ENCODE measurements at places on chromosomes 16 and 17. TPM values are rescaled to one million over a fixed set of nuclear protein-coding genes. Genes with fewer than 3 reads are reported as not detected.

EFCAB13 gene
- 0.63 TPM for polyA plus RNA-seq

ELMO3 gene
- 21.0 TPM for polyA plus RNA-seq

DNA sequence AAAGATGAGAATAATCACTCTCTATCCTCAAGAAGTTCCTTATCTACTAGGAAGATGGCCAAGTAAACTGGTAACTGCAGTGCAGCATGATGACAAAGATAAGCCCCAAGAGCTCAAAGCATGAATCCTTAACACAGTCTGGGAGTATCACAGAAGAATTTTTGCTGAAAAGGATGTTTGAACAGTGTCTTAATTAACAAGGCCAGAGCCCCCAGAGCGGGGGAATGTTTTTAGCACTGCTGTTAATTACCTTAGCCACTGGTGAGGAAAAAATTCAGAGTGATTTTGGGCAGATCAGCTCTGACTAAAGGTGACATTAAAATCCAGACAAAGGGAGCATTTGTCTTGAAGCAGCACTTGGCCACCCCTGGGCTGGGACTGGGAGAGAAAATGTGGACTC is 30.1 kb downstream of the ADAMTS18 start:
- no peak for DNase-seq

DNA sequence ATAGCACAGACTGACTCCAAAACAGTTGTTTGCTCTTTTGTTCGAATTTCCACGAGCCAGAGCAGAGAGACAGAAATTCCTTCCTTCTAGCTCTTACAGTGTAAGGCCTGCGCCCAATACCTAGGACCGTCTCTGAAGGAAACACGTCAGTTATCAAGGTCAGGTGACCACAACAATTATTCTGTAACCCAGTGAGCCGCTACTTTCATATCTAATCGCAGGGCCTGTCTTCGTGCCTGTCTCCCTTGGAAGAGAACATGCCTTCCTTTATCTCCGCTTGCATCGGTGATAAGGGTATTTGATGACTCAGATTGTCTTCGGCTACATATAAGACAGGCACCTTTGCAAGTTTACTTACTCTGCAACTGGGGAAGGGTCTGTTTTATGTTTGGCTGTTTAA is 288.0 kb downstream of the MAF start:
- no peak for DNase-seq

DNA sequence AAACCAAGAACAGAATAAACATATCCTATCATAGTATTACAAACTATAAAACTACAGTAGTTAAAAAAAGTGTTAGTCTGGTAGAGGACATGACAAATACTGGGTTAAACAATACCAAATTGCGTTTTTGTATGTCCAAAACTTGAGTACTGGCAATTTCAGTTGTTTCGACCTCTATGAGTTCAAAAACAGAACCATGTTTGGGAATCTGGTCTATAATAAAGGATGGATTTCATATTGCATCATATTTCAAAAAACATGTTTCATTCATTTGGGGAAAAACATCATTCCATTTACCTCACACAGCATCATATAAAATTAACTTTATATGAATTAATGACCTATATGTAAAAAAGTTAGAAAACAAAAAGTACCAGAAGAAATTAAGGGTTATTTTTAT is 81.8 kb downstream of the TRIM37 start:
- no peak for DNase-seq

DNA sequence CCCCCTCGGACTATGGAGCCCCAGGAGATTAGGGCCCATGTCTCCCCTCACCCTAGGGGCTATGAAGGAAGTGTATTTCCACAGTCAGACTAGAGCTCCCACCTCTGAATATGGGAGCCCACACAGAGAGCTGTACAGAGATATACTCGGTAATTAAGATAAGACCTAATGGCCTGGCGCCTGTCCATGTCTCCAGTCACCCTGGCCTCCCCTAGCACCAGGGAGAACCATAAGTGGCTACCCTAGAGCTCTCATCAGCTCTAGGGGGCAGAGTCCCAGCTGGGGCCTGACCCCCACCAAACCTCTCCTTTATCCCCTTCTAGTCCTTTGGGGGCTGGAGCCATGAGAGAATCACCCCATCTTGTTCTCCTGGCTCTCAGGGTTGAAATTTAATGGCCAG is 2.4 kb downstream of the TMEM101 start:
- no peak for DNase-seq

DNA sequence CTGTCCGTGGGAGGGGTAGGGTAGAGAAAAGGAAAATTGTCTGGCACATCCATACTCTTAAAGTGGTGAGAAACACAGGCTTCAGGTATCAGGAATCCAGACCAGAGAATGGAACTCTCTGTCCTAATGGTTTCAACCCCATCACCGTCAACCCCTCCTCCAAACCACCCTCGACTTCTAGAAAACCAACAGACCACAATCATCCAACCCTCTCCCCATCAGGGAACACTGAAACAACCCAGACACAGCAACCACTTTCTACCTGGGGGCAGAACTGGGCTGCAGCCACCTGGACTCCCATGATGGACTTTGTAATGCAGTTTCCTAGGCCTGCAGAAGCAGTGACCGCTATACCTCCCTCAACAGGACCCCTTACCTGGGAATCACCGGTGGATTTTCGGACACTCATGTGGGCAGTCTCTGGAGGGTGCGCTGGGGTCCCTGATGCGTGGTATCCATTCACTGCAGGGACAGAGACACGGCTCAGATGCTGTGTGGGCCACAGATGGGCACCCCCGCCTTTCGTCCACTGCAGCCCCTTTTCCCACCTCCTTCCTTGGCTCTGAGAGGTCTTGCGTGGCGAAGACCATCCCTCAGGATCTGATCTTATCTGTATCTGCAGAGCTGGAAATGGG is 64.3 kb upstream of the RCVRN start:
- no peak for DNase-seq

TBC1D3I gene
- 0.03 TPM for polyA plus RNA-seq

DOC2B gene
- polyA plus RNA-seq = not detected

TLCD1 gene
- polyA plus RNA-seq = 12.0 TPM

KRTAP2-1 gene
- polyA plus RNA-seq = not detected

SLC43A2 gene
- polyA plus RNA-seq = 12.7 TPM

- no peak for DNase-seq
These were observed 213.2 kb upstream of the NLRP1 start for GRCh38 chr17:5797447-5798050.

- DNase-seq = no peak
These were observed at the start of gene NTN1 for GRCh38 chr17:9021158-9021991. TSS of gene NTN1 (plus strand) at chr17:9021510. CDS start at chr17:9022374, 864 bp downstream.

DNA sequence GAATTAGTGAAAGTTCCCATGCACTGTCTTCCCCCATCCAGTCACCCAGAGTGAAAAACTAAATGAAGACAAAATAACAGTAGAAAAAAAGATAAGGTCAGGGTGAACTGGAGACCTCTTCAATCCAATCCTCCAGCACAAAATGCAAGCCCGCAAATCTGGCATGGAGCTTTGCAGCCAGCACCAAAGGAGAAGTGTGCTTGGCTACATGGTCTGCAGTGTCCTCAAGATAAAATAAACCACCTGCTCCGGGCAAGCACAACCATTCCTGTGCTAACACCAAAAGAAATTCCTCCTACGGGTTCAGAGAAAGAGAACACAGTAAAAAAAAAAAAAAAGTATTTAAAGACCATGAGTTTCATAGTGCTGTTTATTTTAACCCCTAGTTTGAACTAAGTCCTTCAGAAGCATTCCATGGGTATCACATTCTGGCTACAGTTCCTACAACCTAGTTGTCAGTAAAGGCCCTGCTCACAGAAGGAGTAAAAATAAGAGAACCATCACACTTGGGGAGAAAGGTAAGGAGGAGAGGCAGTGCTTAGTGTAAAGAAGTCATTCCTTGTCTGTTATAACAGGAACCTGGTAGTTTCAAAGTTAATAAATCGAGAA is 109.1 kb downstream of the GAS7 start:
- DNase-seq = no peak

GRCh38 chr17:1312261-1312870 is 32.9 kb downstream of the TRARG1 start:
- DNase-seq = no peak

TBC1D3E gene
- polyA plus RNA-seq = not detected

DNA sequence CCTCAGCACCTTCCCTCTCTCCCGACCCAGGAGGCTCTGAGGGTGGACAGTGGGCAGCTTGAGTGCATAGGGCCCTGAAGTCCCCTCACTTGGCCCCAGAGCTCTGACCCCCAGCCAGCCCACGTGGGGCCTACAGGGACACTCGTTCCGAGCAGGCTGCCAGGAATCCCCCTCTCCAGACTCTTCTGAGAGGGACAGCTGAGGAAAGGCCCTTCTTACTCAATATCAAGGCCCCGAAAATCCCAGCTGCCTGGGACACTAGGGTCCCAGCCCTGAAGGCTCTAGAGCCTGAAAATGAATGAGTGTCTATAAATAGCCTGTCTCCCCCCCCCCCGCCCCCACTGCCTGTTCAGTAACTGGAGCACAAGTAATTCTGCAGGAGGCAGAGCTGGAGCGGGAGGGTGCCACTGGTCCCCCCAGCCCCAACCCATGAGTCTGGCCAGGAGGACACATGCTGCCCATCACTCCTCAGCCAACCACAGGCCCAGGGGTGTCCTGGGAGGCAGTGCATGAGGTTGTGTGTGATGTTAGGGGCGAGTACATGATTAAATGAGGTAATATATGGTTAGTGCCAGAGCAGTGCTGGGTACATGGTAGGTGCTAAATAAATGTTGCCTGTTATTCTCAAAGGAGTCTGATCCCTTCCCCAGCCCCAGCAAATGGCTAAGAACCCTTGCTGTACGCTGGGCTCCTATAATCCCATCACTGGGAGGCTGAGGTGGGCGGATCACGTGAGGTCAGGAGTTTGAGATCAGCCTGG is 11.6 kb downstream of the ADAM11 start:
- no peak for DNase-seq

DNA sequence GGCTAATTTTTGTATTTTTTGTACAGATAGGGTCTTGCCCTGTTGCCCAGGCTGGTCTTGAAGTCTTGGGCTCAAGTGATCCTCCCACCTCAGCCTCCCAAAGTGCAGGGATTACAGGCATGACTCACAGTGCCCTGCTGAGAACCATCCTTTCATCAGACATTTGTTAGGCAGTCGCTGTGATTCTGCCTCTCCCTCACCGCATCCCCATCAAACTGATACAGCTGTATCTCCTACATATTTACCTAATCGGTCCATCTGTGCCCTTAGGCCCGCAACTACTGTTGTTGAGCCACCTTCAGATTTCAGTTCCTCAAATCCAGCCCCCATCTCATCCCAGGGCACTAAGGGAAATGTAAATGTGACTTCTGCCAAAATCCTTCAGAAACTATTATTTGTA is 2.0 kb upstream of the SLC43A2 start:
- DNase-seq = no peak

DNA sequence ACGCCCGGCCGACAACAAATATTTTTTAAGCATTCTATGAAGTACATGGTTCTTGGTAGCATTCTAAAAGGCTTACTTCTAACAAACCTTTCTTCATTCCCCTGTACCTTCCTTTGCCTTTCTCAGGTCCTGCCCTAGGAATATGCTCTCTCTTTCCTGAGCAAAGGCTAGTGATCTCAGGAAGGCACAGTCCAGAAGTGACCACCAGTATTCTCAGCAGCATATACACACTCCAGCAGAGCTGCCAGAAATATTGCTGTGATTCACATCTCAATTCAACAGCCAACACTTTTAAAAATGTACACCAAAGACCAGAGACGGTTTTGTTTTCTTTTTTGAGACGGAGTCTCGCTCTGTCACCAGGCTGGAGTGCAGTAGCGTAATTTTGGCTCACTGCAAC is 41.4 kb upstream of the ANKFY1 start:
- DNase-seq = no peak

- no peak for DNase-seq
These were observed 1.4 kb downstream of the NSMCE1 start for GRCh38 chr16:27267037-27267677.

GPR139 gene
- polyA plus RNA-seq = not detected

CMTM3 gene
- 13.1 TPM for polyA plus RNA-seq

- no peak for DNase-seq
These were observed 356.9 kb downstream of the SLC39A11 start for GRCh38 chr17:72735592-72735991.

CD19 gene
- not detected for polyA plus RNA-seq

CES4A gene
- 6.6 TPM for polyA plus RNA-seq

DNA sequence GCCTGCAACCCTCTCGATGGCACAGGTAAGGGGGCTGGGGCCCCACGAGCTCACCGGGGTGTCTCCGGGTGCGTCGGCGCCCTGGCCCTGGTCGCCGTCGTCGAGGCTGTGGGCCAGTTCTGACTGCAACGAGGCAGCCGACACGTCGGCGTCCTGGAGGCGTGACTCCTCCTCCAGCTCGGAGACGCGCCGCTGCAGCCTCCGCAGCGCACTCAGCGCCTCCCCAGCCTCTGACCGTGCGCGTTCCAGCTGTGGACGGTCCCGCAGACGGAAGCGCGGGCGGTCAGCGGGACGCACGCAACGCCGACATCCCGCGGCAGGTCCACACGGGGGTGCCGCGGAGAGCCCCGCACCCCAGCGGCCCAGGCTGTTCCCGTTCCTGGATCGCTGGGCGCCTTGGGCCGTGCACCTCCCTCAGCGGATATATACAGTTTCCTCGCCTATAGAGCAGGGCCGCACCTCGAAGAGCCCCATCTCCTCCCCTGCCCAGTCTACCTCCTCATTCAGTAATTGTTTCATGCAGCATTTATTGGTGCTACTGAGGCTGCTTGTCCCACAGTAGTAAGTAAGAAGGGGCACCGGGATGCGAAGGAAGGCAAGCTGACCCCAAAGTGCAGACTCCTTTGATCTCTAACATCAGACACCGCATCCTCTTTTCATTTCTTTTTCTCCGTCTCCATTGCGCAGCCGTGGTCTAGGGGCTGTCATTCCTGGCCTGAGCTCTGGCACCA is 5.8 kb downstream of the THOC6 start:
- no peak for DNase-seq

CX3CL1 gene
- 0.71 TPM for polyA plus RNA-seq

- DNase-seq = no peak
These were observed 548 bp downstream of the HAGH start for GRCh38 chr16:1825864-1826690.

DNA sequence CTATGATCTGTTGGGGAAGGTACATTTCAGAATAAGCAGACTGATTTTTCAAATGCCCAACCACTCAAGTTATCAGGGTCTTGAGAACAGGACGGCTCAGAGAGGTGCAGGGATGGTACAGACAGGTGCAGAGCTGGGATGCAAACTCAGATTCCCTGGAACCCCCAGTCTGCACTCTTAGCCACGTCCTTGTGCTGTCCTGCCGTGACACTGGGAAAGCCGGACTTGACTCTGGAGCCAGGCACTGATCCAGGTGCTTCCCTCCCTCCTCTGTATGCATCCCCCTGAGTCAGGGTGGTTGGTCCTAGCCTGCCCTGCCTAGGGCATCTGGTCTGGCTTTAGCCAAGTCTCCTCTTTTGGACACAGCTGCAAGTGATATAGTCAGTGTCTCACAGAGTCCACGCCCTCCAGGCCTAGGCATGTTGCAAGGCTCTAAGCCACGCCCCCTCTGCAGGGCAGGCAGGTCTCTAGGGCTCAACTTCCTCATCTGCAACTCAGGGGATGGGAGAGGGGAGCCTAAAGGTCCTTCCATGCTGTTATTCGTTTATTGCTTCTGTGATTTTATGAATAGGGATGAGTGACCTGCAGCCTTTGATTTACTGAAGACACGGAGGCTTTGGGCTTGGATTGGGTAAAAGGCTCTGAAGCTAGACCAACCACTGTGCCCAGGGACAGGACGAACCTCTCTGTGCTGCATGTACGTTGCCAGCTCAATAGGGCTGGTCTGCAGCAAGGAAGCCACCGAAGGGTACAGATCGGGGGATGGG is 97.3 kb downstream of the SDK2 start:
- DNase-seq = peak; percentile 45

GRCh38 chr17:77734371-77735080 is 224.0 kb upstream of the TNRC6C start:
- no peak for DNase-seq
